ENCODE measurements at places on chromosomes 5 and 9.

- no peaks in the 10 kb centered on the region for H3K36me3 ChIP-seq
- H3K27me3 ChIP-seq = peaks cover 81% of the 10 kb centered on the region
- H3K4me3 ChIP-seq = no peak overlapping the region
- H3K4me1 ChIP-seq = no peaks in the 10 kb centered on the region
- peak; percentile 61 for DNase-seq
- no peak overlapping the region for H3K27ac ChIP-seq
Measured at GRCh38 chr5:173256800-173257199, 21.8 kb upstream of the NKX2-5 start.

GRCh38 chr9:14097215-14097614, 216.7 kb downstream of the NFIB start:
- peak overlapping the region; percentile 76 for H3K27ac ChIP-seq
- H3K36me3 ChIP-seq = peaks cover 17% of the 10 kb centered on the region
- H3K27me3 ChIP-seq = no peaks in the 10 kb centered on the region
- H3K4me1 ChIP-seq = no peaks in the 10 kb centered on the region
- H3K4me3 ChIP-seq = no peak overlapping the region

DNA sequence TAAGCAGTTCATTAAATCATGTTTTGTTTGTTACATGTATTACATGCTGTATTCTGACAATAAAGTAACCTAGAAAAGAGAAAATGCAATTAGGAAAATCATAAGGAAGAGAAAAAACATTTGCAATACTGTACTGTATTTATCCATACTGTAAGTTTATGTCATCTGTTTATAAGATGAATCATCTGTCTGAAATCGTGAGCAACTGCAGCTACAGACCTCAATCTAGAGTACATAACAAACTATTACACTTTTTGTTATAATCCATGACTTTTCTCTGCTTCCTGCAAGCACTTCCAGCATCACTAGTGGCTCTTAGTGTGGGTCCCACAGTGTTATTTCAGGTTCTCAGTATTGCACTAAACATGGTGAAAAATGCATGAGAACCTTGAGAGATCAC, 144.4 kb upstream of the NR4A3 start:
- DNase-seq = peak; percentile 39
- no peaks in the 10 kb centered on the region for H3K4me1 ChIP-seq
- H3K4me3 ChIP-seq = no peak overlapping the region
- H3K27ac ChIP-seq = no peak overlapping the region
- H3K27me3 ChIP-seq = no peaks in the 10 kb centered on the region

GRCh38 chr5:61071526-61071925, 90.7 kb downstream of the SMIM15 start:
- no peak overlapping the region for H3K27ac ChIP-seq
- no peaks in the 10 kb centered on the region for H3K4me1 ChIP-seq
- DNase-seq = no peak

DNA sequence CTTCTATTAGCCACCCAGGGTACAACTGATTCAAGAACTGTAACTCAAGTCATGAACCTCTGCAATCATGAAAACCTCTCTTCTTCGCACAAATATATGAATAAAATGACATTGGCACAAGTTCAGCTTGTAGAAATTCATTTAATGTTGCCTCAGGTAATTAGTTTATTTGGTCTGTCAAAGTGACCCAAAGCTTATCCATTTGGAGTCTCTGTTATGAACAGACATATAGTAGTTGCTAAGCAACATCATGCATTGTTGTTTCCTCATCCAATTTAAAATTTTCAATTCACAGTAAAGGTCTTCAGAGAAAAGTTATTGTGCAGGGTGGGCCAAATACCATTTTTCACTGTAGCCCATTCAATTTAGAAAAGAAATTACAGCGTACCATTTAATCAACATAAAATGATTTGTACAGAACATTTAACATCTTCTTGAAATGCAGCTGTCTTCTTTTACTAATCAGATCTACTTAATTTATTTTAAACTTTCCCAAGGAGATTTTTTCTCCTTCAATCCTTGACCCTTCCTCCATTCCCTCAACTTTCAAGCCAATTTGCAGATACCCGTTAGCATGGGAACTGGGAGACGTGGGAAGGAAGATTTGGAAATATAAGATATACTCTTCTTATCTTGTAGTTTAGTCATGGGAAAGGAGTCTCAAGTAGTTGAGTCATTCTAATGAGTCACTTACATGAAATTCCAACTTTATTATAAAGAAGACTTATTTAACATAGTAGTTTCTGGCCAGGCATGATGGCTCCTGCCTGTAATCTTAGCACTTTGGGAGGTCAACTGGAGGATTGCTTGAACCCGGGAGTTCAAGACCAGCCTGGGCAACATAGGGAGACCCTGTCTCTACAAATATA, 231.3 kb downstream of the ATPSCKMT start:
- H3K4me1 ChIP-seq = peaks cover 9% of the 10 kb centered on the region
- H3K27me3 ChIP-seq = no peaks in the 10 kb centered on the region
- no peaks in the 10 kb centered on the region for H3K36me3 ChIP-seq

DNA sequence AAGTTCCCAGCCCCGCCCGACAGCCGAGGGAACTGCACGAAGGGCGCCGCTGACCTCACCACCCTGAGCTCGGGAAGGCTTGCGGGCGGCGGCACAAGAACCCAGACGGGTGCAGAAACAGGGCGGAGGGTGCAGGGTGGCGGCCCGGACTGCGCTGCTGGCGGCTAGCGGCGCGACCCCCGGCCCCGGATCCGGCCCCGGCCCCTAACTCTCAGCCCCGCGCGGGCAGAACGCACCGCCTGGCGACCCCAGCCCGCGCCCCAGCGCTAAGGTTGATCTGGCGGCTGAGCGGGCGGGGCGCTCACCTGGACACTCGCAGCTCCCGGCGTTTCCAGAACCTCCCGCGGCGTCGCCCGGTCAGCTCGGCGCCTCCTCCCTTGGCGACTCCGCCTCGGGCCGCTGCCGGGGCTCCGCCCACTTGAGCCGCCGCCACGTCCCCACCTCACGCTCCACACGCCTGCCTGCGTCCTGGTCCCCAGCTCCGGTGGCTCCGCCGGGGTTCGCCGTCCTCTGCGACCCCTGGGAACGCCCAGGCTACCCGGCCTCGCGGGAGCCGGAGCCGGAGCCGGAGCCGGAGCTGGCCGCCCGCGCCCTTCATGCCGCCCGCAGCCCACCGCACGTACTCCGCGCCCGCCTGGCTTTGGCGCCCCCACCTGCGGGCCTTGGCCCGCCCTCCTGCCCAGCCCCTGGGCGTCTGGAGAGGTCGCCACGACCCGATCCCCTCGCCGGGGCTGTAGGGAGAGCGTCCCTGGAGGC, at the start of gene P4HA2:
Gene P4HA2 (minus strand): TSS at position 369 of the 756 bp plus-strand sequence. CDS start 9,227 bp downstream, outside the sequence.
- no peak within 1 kb of the TSS for H3K27ac ChIP-seq
- peaks cover 4% of the 10 kb centered on the region for H3K27me3 ChIP-seq
- peak; percentile 79 for DNase-seq
- peaks cover 22% of the 10 kb centered on the region for H3K4me1 ChIP-seq

DNA sequence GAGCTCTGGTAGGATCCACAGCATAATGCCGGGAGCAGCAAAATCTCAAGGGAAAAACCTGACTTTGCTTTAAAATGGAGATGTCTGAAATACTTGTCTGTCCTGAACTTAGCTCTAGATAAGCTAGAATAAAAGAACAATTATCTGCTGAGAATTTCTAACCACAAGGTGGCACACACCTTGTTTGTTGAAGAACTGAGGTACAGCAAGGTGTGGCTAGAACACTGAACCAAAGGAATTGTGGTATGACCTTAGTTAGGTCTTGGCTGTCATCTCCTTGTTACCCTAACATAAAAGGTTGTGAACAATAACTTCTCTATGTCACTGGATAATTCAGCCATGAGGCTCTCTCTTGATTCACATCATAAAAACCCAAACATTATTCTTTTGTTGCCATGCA, 72.3 kb upstream of the ANXA1 start:
- no peak for DNase-seq
- H3K4me1 ChIP-seq = peaks cover 2% of the 10 kb centered on the region
- H3K27me3 ChIP-seq = peaks cover 5% of the 10 kb centered on the region
- no peaks in the 10 kb centered on the region for H3K36me3 ChIP-seq
- no peak overlapping the region for H3K4me3 ChIP-seq
- H3K27ac ChIP-seq = no peak overlapping the region

- DNase-seq = no peak
- H3K27me3 ChIP-seq = no peaks in the 10 kb centered on the region
- H3K27ac ChIP-seq = no peak overlapping the region
- H3K36me3 ChIP-seq = no peaks in the 10 kb centered on the region
Measured at GRCh38 chr5:120082316-120083068, 381.6 kb upstream of the PRR16 start.

GRCh38 chr5:125463466-125464092, 717.1 kb upstream of the ZNF608 start:
- no peak for DNase-seq
- no peak overlapping the region for H3K4me3 ChIP-seq
- H3K4me1 ChIP-seq = peaks cover 2% of the 10 kb centered on the region
- no peak overlapping the region for H3K27ac ChIP-seq

DNA sequence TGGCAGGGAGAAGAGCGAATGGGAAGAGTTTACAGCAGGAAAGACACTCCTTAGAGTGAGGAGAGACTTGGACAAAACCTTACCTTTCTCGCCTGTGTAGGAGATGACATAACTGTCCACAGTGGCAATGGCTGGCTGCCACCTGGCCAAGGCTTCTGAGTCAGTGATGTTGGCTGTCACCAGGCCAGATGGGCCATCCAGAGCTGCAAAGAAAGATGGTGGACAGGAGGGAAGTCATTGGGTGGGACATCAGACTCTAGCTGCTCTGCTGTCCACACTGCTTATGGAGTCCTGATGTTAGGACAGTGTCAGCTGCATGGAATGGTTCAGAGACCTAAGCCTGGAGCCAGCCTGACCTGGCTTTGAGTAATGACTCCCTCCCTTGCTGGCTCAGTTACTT, 79.8 kb downstream of the TNC start:
- peaks cover 4% of the 10 kb centered on the region for H3K4me1 ChIP-seq
- H3K27me3 ChIP-seq = no peaks in the 10 kb centered on the region
- H3K36me3 ChIP-seq = peaks cover 38% of the 10 kb centered on the region
- DNase-seq = no peak
- no peak overlapping the region for H3K27ac ChIP-seq

DNA sequence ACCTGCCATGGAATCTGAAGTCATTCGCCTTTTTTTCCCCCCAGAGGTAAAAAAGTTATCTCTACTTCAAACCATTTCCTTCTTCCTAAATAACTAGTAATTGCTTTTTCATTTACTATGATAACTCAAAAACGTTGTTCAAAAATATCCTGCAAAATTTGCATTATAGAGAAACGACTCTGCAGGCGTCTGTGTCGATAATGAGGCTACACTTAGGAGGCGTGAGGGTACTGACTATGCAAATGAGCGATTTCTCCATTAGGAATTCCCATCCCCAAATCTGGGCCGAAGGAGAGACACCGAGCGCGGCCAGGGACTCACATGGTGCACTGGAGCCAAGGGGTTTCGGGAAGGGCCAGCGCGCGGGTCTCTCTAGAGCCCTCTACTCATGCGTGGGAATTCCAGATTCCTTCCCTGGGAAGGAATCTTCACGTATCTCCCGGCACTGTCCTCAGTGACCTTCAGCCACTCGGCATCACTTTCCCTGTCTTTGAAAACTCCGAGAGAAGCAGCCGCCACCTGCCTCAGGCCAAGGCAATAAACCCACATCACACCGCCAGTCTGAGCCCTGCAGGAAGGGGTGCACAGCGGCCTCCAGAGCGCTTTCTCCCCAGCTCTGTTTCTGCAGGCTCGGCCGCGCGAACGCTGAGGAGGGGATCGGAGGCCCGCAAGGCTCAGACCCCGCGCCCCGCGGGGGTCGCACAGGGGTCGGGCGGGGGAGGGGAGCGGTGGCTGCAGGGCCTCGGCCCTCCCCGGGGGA, 718 bp upstream of the DENND4C start:
- no peaks in the 10 kb centered on the region for H3K4me1 ChIP-seq
- no peaks in the 10 kb centered on the region for H3K27me3 ChIP-seq
- no peaks in the 10 kb centered on the region for H3K36me3 ChIP-seq
- DNase-seq = peak; percentile 68
- peak overlapping the region; percentile 95 for H3K4me3 ChIP-seq

GRCh38 chr9:127121628-127122175, 733 bp downstream of the ANGPTL2 start:
- peak overlapping the region; percentile 47 for H3K4me3 ChIP-seq
- H3K4me1 ChIP-seq = peaks cover 25% of the 10 kb centered on the region
- H3K36me3 ChIP-seq = peaks cover 33% of the 10 kb centered on the region

DNA sequence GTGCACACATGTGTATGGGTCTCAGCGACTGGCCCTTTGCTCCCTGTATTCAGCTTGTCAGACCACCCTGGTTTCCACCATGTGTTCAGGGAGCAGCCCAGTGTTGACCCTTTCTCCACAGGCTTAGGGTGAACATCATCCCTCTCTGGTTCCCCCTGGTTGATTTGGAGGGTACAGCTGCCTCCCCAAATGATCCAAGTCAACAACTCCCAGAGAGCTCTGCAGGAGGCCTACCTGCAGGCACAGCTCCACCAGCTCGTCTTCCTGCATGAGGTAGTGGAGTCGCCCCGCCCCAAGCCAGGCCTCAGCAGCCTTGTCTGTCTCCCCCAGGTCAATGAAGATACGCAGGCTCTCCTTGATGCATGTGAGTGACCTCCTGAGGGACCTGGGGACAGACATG, 50.5 kb downstream of the SH3TC2 start:
- DNase-seq = no peak
- H3K36me3 ChIP-seq = no peaks in the 10 kb centered on the region
- no peak overlapping the region for H3K27ac ChIP-seq
- peaks cover 8% of the 10 kb centered on the region for H3K4me1 ChIP-seq
- H3K27me3 ChIP-seq = peaks cover 36% of the 10 kb centered on the region

- no peaks in the 10 kb centered on the region for H3K27me3 ChIP-seq
- no peak overlapping the region for H3K4me3 ChIP-seq
- no peak for DNase-seq
- peaks cover 7% of the 10 kb centered on the region for H3K4me1 ChIP-seq
- no peaks in the 10 kb centered on the region for H3K36me3 ChIP-seq
Measured at GRCh38 chr9:22116758-22117157, 107.7 kb upstream of the CDKN2B start.

GRCh38 chr5:152379331-152379730, 25.7 kb downstream of the NMUR2 start:
- no peaks in the 10 kb centered on the region for H3K27me3 ChIP-seq
- H3K4me3 ChIP-seq = no peak overlapping the region
- H3K27ac ChIP-seq = no peak overlapping the region
- no peak for DNase-seq

Data from mesenchymal stem cell (in vitro differentiated cells and primary cell).